ENCODE measurements at places on chromosomes 2 and 18.

DNA sequence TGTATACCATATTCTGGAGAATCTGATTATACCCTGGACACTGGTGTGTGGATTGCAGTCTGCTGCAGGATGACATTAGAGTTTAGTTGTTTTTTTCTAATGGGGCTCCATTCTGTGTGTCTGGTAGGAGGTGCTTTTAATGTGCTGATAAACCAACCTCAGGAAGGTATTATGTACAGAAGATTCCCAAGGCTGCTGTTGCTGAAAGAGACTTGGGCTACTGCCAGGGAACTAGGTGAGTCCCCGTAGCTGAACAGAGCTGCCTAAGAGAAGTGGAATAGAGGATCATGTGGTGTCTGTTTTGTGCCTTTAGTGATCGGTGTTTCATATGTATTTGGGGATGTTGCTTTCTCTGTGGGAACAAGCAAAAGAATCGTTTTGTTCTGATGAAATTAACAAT is 16.5 kb downstream of the SPATA3 start:
- DNase-seq, result no peak

GRCh38 chr2:10405448-10405847 is 42.7 kb downstream of the ODC1 start:
- DNase-seq, result peak; percentile 72

- DNase-seq, result no peak
Observed at GRCh38 chr18:63788447-63789096, 13.4 kb downstream of the SERPINB7 start.

DNA sequence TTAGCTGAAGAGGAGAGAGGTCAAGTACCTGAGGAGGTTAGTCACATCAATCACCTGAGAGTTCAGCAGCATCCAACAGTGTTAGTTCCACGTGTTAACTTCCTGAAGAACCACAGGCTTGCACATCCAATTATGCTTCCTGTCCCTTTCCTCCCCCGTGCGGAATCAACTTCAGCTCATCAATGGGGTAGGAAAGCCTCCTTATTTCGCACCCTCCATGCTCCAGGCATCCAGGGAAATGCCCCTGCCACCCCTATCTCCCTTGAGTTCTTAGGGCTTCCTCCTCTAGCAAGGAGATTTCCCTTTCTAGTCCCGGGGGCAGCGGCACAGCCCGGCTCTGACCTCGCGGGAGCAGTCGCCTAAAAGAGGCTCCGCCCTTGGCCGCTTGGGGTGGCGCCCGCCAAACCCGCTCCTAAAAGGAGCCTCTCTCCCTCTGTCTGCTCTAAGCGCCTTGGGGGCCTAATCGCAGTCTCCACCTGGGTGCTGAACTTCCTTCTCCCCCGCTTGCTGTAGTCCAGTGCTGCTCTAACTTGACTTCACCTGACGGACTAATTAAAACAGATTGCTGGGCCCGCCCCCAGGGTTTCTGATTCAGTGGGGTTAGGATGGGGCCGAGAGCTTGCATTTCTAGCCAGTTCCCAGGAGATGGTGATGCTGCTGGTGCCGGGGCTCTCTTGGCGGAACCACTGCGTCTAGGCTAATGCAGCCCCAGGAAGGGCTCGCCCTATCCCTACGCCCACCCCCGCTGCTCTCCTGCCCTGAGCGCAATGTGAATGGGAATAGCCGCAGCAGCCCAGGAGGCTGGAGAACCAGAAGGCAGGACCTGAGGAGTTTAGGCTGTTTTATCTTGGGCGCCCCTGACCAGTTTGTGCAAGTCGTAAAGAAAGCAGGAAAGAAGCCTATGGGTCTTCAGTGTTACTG is 3.4 kb upstream of the TET3 start:
- DNase-seq, result no peak

DNA sequence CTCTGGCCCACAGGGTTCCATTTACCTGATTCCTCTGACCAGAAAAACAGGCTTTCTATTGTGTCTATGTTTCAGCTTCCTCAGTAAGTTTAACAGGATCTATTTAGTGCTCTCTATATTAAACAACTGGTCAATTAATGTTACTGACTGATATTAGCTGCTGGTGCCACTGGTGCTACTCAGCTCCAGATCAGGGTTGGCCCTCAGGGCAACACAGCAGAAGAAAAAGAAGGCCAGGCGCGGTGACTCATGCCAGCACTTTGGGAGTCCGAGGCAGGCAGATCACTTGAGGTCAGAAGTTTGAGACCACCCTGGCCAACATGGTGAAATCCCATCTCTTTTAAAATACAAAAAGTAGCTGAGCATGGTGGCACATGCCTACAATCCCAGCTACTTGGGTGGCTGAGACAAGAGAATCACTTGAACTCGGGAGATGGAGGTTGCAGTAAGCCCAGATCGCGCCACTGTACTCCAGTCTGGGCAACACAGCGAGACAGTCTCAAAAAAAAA is 56.3 kb upstream of the CHAC2 start:
- no peak for DNase-seq

GRCh38 chr2:101341901-101342624 is 33.6 kb upstream of the RNF149 start:
- DNase-seq, result peak; percentile 72

DNA sequence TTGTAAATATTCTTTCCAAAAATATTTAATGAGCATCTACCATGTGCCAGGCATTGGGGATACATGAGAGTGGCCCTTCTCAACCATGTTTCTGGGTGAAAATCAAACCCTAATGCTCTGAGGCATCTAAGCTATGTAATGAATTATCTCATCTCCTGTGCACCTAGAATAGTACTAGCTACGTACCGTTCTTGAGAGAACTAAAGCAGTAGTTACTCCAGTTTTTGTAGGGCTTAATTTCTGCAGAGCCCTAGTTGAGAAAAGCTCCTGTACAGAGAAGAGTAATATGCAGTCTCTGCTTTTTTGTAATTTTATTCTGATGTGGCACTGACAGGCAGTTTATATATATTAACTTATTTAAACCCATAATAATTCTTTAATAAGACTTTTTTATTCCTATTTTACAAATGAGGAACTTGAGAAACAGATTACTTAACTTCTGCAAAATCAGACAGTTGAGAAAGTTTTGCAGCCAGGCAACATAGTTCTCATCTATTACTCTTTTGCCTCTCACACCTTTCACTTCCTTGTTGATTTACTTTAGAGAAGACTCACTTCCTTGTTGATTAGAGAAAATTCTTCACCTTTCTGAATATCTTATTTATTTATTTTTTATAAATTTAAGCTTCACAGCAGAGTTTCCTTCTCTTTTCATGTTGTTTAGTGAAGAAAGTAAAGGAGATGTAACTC is 3.1 kb downstream of the SPOPL start:
- DNase-seq, result no peak

Data from uterus (tissue), 4 donors.